Stomach (tissue), 19 donors: ENCODE measurements at places on chromosomes 4 and X. TPM values are rescaled to one million over a fixed set of nuclear protein-coding genes. Genes with fewer than 3 reads are reported as not detected.

DNA sequence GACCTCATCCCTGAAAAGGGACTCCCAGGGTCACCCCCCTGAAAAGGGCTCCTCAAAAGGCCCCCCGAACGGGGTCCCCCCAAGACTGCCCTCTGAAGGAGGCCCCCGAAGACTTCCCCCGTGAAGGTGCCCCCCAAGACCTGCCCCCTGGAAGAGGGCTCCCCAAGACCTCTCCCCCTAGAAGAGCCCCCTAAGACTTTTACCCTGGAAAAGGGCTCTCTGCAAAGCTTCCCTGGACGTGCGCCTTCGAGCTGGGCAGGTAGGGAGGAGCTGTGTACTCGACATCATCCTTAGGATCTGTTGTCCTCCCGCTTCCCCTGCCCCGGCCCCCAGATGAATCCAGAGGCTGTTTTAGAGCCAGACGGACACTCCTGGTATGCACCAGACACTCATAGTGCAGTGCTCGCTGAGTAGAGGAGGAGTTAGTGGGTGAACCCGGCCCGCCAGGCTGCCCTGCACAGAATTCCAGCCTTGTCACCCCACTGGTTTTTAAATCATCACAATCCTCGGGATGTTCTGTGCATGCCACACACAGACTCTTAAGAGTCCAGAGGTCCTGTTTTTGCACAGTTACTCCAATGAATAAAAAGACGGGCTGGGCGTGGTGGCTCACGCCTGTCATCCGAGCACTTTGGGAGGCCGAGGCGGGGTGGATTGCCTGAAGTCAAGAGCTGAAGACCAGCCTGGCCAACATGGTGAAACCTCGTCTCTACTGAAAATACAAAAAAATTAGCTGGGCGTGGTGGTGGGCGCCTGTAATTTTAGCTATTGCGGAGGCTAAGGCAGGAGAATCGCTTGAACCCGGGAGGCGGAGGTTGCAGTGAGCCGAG, 5.7 kb upstream of the SLC25A6 start:
- H3K36me3 ChIP-seq = peaks cover 56% of the 10 kb centered on the region
- no peak overlapping the region for H3K4me3 ChIP-seq
- DNase-seq = no peak
- no peak overlapping the region for H3K27ac ChIP-seq
- H3K27me3 ChIP-seq = no peaks in the 10 kb centered on the region
- H3K4me1 ChIP-seq = peaks cover 23% of the 10 kb centered on the region

DNA sequence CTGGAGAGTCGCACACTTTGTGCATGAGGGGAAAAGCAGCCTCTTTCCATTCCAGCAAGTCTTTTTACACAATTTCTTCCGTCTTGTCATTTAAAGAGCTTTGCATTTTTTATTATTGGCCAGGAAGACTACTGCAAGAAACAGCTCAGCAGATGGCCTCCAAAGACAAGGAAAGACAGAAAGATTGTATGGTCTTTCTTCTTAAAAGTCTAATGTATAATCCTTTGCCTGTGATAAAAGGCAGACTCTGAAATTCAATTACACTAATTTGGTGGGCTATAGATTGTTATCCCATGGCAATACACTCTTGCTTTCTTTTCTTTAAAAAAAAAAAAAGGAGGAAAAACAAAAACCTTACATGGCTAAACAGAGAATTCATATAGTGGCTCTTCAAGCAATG, 5.9 kb downstream of the CAPN6 start:
- H3K4me1 ChIP-seq = no peaks in the 10 kb centered on the region
- no peaks in the 10 kb centered on the region for H3K36me3 ChIP-seq

DNA sequence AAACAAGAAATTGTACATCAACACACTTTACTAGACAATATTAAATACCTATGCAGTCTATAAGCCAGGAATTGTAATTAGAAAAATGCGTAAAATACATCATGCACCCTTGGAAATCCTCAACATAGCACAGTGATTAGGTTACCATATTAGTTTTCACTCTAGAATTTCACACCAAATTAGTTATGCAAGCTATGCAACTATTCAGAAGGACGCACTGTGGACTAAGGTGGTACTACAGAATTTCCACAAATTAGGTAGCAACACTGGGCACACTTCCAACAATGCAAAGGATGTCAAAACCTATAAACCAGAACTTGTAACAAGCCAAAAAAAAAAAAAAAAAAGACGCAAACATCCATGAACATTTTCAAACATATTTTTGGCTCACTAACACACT, 71.1 kb upstream of the ZCCHC13 start:
- no peaks in the 10 kb centered on the region for H3K4me1 ChIP-seq
- no peak overlapping the region for H3K27ac ChIP-seq
- H3K4me3 ChIP-seq = no peak overlapping the region
- DNase-seq = peak; percentile 36
- H3K36me3 ChIP-seq = peaks cover 3% of the 10 kb centered on the region

- H3K4me1 ChIP-seq = no peaks in the 10 kb centered on the region
- H3K36me3 ChIP-seq = no peaks in the 10 kb centered on the region
- no peak overlapping the region for H3K4me3 ChIP-seq
- DNase-seq = no peak
- H3K27ac ChIP-seq = no peak overlapping the region
These were observed 179.8 kb downstream of the SPCS3 start for GRCh38 chr4:176499518-176499917.

DNA sequence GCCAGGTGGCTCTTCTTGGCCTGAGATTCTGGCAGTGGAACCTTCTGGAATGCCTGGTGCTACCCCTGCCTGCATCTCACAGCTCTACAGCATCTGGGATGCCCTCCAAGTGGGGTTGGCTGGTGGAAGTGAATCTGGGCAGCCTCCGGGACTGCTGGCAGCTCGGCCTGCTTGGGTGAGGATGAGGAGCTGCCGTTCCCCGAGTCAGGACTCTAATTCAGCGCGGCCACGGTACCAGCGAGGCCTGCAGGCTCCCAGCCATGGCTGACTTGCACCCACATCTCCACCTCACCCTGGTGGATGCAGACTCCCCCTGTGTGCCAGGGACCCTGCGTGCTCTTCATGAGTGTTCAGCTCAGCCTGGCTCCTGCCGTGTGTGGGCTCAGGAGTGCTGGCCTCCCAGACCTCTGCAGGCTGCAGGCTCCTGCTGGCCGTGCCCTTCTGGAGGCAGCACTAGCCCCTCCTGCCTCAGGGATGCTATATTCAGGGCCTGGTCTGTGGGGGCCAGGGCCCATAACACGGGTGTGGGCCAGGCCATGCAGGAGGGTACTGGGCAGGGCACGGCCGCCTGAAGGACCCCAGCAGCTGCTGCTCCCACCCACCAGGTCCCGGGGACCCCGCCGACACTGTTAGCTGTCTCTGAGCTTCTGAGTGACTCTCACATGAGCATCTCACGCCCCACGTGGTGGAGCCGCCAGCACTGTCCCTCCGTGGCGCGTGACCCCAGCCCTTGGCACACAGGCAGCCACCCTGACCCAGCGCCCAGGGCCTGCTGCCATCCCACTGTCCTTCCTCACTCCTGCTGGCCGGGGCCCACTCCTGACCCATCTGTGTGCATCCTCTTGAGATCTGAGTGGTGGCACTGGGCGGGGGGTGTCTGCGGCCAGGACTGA, 10.6 kb downstream of the UVSSA start:
- peaks cover 40% of the 10 kb centered on the region for H3K36me3 ChIP-seq
- H3K4me3 ChIP-seq = no peak overlapping the region
- H3K27me3 ChIP-seq = no peaks in the 10 kb centered on the region
- no peak overlapping the region for H3K27ac ChIP-seq
- DNase-seq = no peak

TLR6 gene
- 4.3 TPM for total RNA-seq

MAGEA12 gene
- total RNA-seq = not detected

CC2D2A gene
- total RNA-seq = 24.5 TPM

FNIP2 gene
- total RNA-seq = 28.7 TPM
